ENCODE measurements at places on chromosomes 4 and X. TPM values are rescaled to one million over a fixed set of nuclear protein-coding genes. Genes with fewer than 3 reads are reported as not detected.

- no peak for DNase-seq
Observed at GRCh38 chr4:92100975-92101374, 202.8 kb upstream of the GRID2 start.

DNA sequence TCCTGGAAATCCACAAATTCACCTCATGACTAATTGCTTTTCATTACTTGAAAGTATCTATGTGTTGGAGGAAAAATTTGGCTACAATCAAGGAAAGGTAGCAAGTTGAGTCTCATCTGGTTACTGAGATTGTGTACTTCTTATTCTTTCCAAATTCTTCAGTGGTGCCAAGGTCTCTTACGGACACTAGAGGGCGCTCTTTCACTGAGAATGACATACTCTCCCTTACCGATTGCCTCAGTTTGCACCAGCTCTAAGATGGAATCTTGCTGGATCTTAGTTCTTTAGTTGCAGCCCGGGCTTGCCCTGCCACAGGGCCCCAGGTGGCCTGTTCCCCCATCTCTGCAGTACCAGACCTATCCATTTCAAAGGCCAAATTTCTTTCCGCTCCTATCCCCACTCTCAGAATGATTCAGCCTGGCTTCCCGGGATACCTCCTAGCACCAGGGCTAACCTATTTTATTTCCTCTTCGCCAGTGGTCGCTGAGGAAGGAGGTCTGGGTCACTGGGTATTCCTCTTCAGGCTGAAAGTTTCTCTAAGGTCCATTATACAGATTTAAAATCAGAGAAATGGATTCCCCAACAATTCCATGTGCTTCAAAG lies 24.6 kb upstream of the GPR50 start:
- no peak for DNase-seq

- DNase-seq: no peak
Observed at GRCh38 chr4:81030061-81030980, at the start of gene BMP3. TSS of gene BMP3 (plus strand) at chr4:81030708. CDS start at chr4:81031285, 577 bp downstream.

Gene IGFBP7
- 1.9 TPM for total RNA-seq

DNA sequence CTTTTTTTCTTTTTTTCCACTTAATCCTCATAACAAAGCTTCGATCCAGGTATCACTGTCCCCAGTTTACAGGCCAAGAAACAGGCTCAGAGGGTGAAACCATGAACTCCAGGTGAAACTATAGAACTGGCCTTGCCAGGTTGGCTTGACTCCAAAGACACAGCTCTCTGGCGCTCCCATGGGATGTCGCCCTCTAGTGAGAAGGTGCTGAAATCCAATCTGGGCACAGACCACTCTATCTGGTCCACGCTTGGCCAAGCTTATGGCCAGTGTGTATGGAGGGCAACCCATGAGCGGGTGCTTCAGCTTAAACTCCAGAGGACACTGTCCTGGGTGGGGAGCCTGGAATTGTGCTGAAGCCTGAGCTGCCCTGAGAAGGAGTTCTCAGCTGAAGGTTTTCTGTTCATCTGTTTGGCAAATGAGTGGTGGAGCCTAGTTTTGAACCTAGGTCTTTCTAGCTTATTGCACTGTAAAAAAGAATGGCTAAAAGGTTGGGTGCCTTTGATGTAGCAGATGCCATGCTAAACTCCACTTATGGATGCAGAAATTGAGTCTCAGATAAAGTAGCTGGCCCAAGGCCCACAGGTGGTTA lies 70.5 kb downstream of the SEL1L3 start:
- no peak for DNase-seq

Gene LUZP4
- not detected for total RNA-seq

GRCh38 chr4:7984286-7984925 lies 44.7 kb upstream of the AFAP1 start:
- DNase-seq: no peak

GRCh38 chr4:172802032-172802431 lies 366.6 kb upstream of the GALNT7 start:
- DNase-seq: no peak

DNA sequence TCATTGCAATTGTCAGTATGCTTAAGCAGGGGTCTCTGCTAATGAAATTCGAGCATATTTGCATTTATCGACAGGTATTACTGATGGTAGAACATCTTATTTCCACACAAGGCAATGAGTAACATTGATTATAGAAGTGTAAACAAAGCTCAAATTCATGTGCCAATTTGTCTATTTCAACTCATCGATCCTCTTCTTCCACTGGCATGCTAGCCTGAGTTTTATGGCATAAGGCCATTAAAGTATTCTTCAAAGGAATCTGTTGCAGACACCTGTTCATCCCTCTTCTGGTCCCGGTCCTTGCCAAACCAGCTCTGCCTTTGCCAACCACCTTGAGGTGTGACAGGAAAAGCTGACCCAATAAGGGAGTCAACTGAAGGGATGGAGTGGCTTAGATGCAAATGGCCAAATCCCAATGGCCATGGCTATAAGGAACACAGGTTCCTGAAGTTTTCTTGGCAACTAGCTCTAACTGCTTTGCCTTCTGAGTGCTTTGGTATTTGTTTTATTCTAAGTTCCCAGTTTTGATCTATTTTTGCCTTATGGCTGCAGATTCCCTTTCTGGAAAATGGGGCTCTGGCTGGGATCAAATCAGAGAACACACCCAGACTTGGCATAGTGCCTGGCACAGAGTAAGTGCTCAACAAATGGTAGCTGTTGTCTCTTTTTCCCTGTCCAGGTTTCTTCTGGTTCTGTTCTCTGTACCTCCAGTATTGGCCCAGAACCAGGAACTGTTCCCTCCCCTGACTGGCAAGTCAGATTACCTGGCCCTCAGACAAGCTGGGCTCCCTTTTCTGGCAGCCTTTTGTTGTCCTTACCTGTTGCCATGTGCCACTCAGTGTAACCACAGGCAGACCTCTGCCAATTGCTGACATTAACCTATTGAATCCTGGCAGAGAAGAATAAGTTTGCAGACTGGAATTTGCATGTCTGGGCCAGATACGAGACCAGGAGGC lies 63.1 kb downstream of the RTL9 start:
- DNase-seq: no peak

Gene AKAP14
- not detected for total RNA-seq

DNA sequence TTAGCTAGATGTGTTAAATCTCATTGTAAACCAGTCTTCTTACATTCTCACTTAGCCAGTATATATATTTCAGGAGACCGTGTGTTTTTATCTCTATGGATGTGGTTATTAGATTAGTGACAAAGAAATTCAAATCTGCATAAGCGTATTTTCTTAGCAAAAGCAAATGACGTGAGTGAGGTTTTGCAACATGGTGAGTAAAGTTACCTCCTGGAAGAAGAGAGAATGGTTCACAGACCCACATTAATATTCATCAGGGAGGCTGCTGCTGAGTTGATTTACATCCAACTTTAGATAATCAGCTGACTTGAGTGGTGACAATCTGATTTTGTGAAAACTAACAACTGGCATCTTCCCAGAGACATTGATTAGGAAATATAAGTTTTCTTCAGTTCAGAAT lies 589.9 kb upstream of the GALNT7 start:
- DNase-seq: no peak

Gene TLL1
- total RNA-seq: not detected

Gene IGSF1
- total RNA-seq: not detected

DNA sequence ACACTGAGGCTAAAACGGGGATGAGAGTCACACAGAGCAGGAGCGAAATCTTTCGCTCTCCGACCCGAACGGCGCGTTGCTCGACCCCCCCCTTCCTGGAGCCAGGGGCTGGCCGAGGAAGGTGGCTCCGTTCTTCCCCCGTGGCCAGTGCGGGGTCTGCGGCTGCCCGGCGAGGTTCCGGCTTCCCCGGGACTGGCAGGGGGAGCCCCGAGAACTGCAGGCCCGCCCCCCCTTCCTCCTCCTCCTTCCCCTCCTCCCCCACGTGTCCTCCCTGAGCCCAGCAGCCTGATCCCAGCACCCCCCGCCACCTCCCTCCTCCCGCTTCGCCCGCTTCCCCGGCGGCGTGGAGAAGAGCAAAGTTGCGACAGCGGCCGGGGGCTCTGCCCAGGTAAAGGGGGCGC lies 2.4 kb upstream of the BCORL1 start:
- no peak for DNase-seq

DNA sequence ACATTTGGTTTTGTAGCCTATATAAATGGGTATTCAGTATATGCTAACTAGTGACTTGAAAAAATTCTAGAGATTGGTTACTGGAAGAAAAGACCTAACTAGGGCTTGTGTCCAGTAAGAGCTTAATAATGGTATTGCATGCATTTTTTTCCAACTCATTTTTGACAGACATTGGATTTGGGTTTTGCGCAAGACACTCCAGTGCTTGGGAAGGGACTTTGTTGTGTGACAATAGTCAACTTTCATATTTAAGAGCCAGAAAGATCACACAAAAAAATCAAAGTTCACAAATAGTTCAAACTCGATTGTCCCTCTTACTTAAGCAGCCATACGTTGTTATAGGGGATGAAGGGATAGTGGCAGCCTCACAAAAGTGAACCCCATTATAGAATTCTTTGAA lies 1.2 kb upstream of the HSD17B11 start:
- no peak for DNase-seq

Gene IRAK1
- total RNA-seq: 85.0 TPM

Gene SPANXD
- not detected for total RNA-seq

Gene BEND2
- not detected for total RNA-seq

Gene IL13RA2
- total RNA-seq: not detected

GRCh38 chr4:87044511-87045233 lies 109.9 kb downstream of the AFF1 start:
- no peak for DNase-seq

Gene SRPX
- total RNA-seq: 0.13 TPM

DNA sequence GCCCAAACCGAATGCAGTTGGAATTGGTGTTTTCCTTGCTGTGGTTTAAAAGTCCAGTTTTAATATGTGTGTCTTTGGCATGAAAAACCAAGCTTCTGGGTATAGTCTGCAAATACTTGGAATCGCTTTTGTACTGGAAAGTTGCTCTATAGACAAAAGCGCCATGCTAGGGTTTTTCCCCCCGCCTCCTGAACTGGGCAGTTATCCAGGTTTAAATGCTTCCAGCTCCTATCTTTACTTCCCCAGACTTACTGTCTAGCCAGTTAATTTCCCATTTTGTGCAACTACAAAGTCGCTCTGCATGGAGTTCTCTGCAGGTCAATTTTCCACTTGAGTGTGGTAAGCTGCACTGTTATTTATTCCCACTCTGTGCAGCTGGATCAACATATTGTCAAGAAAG lies 2.7 kb downstream of the RASL11B start:
- no peak for DNase-seq

Gene OPHN1
- total RNA-seq: 0.21 TPM

DNA sequence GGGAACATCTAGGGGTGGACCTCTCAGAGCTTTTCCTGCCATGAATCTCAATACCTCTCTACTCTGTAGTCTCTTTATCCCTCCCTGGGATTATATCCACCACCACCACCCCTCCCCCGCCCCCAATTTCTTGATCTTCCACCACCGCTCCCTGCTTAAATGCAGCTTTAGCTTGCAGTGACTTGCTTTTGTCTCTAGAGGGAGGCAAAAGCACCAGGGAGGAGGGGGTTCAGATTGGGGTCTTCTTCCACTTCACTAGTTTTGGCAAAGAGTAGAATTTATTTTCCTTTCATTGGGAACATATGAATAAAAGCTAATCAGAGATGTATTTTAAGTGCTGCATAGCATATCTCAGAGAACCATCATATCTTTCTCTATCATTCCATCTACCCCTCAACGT lies 5.5 kb downstream of the ARHGAP36 start:
- no peak for DNase-seq
